ENCODE measurements at places on chromosomes 13 and 19.

- DNase-seq = no peak
Measured at GRCh38 chr13:86445672-86446071, 646.5 kb upstream of the SLITRK6 start.

DNA sequence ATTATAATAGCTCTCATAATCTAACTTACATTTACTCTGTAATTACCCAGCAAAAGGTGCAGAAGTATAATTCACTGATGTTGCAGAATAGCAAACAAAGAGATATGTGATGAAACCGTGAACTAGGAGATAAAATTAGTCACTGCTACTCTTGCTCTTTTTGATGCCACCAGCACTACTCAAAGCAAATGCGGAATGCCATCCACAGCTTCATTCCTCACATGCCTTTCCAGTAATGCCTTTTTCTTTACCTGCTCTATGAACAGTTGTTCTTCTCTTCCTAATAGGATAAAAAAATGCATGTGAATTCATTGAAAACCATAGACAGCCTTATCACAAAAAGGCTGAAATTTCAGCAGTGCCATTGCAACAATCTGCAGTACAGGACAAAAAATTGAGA is 1129.5 kb downstream of the DIAPH3 start:
- no peak for DNase-seq

DNA sequence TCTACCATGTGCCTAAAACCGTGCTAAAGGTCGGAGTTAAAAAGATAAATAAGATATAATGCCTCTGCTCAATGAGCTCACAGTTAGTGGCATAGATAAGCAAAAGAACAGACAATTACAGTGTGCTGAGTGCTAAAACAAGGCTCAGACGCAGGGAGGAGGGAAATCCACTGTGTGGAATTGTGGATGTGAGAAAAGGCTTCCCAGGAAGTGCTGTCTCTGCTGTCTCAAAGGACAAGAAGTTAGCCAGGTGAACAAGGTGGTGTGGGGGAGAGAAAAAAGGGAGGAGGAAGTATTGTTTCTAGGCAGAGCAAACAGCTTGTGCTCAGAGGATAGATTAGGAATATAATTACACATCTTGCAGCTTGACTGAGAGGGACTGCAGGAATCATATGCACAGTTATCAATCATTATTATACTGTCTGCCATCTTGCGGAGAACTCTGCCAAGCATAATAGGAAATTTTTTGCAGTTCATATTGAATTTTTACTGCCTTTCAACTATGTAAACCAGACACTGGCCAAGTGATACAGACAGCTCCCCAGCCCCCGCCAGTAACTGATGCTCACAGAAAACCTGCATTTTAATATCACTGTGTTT is 9.3 kb downstream of the C13orf42 start:
- no peak for DNase-seq

DNA sequence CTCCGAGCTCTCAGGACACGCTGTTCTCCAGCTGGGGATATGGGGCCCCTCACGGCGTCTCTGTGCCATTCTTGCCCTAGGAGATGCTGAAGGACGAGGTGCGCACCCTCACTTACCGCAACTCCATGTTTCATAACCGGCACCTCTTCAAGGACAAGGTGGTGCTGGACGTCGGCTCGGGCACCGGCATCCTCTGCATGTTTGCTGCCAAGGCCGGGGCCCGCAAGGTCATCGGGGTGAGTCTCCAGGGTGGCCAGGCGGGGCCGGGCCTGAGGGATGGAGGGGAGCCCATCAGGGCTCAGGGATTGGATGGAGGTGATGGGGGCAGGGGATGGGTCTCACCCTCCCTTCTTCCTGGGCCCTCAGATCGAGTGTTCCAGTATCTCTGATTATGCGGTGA is 4.8 kb downstream of the PRMT1 start:
- no peak for DNase-seq

DNA sequence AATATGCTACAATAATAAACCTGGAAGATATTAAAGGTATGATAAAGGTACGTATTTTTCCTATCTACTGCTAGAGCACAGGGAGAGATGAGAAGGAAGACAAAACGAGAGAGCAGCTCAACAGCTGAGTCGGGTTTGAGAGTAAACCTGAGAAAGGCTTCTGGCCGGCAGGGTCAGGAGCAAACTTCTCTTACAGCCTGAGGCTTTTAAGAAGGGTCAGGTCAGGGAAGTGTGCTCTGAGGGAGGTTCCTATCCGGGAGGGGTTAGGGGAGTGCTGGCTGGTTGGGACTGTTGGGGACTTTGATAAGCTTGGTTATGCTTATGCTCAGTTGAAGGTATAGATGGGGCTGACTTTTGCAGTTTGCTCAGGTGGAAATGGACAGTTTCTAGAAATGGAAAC is 77.7 kb upstream of the PRR20A start:
- no peak for DNase-seq

GRCh38 chr13:73039201-73040108 is 19.4 kb upstream of the KLF5 start:
- DNase-seq = no peak

DNA sequence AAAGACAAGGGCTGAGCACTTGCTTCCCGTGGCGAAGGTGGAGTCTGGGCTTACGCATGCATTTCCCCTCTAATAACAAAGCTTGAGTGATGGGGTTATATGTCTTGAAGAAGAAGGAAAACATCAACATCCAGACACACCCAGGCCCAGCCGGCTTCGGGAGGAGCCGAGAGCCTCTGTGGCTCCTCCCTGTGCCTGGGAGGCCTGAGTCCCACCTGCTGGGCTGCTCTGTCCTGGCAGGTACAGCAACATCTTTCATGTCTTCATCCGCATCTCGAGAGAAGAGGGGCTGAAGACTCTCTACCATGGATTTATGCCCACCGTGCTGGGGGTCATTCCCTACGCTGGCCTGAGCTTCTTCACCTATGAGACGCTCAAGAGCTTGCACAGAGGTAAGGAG is 30.6 kb downstream of the TMEM161A start:
- DNase-seq = no peak

DNA sequence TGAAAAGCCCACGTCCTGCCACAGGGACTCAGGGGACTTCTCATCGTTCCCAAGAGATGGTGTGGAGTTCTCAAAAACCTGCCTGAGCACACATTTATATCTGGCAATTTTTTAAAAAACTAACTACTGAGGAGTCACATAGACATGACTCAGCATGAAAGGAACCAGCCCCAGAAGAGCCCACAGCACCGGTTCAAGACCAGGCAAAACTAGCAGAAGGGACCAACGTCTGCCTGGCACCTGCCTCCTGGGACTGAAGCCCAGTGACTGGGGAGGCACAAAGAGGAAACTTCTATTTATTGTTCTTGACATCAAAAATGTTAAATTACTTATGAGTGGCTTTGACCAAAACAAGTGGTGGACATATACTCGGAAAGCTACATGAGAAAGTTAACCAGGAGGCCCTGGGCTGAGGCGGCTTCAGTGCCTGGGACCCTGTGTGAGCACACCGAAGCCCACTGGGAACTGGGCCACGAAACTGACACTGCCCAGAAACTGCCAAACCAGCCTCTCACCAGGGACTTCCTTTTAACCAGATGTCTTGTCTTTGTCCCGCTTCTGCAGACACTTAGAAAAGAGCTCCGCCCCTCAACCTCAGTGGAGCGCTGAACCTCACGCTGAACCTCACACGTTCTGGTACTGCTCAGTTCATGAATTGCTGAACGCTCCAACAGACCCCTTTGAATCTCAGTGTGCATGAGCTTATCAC is 25.7 kb downstream of the C13orf46 start:
- DNase-seq = no peak

DNA sequence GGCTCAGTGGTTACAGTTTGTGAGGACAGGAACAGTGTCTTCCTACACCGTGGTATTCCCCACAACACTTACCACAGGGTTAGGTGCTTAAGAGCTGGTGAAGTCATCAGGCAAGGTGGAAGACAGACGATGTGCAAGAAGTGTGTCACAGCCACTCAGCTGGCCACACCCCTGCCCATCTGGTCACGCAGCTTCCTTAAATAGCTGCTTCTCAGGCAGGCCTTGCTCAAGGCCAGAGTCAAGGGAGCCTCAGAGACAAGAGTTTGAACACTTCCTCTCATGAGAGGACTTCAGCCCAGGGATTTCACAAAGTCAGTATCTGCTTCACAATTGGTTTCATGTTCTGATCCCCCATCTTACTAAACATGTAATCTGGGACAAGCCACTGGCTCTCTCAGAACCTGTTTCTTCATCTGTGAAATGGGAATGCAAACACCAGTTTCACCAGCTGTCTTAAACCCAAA is 80.3 kb upstream of the FRY start:
- DNase-seq = no peak

DNA sequence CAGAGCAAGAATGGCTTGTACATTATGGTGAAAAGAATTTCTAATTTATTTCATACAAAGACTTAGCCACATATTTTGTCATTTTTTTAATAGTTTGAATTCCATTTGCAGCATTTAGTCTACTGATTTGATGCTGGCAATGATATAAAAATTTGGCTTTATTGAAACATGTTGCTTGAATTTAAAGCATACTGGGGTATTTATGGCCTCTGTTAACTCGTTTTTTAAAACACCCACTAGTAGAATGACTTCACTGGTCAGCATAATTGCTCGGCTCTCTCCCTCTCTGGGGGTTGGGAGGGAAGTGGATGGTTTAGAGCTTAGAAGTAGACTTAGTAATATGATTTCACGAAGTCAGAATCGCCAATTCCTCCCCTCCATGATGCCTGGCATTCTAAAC is 354.9 kb upstream of the HTR2A start:
- DNase-seq = no peak

- DNase-seq = no peak
Measured at GRCh38 chr13:23847497-23847896, 41.7 kb downstream of the MIPEP start.

GRCh38 chr19:48955308-48955958 is 758 bp downstream of the BAX start:
- no peak for DNase-seq

DNA sequence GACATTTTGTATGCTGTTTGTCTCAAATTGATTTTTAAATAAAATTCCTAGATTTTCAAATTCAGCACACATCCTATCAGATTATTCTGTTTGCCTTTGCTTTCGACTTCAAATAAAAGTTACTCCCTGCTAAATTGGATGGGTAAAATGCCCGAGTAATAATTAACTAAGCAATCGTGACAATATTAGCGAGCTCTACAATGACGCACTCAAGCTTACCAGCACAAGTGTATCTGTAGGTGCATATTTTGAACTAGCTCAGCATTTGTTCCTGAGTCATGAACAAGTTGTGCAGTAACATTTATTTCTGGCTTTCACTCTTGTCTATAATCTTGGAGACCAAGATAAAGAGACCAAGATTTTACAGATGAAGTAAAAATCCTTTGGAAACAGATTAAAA is 113.4 kb downstream of the UBL3 start:
- no peak for DNase-seq

DNA sequence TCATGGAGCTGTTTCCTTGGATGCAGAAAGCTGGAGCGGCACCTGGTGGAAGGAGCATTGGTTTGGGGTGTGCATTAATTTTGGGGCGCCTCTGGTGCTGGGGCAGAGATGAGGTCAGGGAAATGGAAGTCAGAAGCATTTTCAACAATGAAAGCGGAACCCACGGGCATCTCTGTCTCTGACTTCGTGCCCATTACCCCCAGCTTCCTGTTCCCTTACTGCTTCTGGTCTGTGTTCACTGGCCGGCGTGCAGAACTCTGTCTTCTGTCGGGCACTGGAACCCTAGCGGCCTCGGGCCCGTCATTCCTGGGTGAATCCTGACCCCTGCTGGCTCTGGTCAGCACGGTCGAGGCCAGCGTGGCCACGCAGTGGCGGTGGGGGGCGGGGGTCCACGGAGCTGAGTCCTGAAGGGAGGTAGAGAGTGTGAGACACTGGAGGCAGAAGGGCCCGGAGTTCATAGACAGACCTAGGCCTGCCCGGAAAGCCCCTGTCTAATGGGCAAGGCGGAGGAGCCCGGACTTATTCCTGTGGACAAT is 7.9 kb upstream of the LINGO3 start:
- DNase-seq = peak; percentile 69

DNA sequence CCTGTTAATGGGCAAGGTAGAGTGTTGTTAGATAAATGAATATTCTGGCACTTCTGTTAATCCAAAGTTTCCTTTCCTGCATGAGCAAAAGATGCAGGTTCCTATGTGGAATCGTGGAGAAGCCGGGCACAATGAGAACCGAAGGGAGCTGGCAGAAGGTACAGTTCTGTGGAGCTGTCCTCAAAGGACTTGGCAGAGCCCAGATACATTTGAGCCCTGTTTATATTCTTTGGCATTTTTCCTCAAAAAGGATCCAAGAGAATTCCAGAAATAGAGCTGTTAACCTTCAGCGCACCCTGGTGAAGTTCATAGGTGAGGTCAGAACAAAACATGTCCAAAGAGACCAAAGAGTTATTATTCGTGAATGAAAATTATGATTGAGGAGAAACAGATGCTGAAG is 4.0 kb upstream of the DLEU7 start:
- DNase-seq = no peak

- DNase-seq = no peak
Measured at GRCh38 chr19:13408889-13409518, 97.3 kb downstream of the CACNA1A start.

GRCh38 chr13:73351730-73352129 is 292.9 kb downstream of the KLF5 start:
- DNase-seq = no peak

DNA sequence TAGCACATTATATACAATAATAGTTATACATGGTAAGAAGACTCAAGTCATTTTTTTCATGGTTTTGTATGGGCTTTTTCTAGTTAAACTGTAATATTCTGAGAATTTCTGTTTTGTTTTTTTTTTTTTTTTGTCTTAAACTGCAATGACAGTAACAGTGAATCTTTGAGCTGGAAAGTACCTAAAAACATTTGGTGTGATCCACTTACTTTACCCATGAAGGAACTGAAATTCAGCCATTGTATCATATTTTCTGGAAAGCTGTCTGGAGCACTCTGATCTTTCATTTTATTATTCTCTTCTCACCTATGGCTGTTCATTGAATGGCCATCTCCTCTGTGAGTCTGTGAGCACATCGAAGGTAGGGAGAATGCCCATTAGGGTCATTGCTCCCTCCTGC is 37.8 kb downstream of the MYO16 start:
- no peak for DNase-seq

GRCh38 chr13:29423050-29423449 is 172.4 kb downstream of the SLC7A1 start:
- no peak for DNase-seq

- DNase-seq = no peak
Measured at GRCh38 chr13:77349365-77349764, 22.5 kb upstream of the MYCBP2 start.

GRCh38 chr13:50838031-50838430 is 5.5 kb downstream of the DLEU7 start:
- no peak for DNase-seq

DNA sequence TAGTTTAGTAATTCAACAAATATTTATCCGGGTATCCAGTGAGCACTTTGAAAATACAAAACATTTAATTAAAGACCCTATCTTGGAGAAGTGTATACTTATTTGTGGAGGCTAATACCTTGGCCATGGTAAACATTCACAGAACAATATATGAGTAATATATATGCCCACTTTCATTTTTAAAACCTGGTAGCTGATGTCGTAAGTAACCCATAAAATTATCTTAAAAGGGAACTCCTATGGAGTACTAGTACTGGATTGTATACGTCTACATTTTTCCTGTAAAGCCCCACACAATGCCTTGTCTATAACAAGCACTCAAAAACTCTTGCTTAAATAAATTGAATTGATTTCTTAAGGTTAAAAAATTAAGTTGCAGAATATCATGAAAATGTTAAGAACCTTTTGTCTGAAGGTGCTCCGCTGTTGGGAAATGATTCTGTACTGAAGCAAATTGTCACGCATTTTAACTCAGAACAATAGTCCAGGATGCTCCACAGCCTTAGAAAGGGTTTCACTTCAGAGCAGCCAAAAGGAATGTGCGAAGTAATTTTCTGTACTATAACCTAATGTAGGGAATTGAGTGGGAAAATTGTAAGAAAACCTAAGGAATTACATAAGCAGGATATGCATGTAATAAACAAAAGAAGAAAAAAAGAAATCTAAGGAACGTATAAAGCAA is 58.9 kb upstream of the C1QTNF9 start:
- no peak for DNase-seq

All from K562 (cell line).